ENCODE measurements at places on chromosomes 11 and 22.

- no peak for DNase-seq
Observed at GRCh38 chr11:83051760-83052671, 19.7 kb downstream of the RAB30 start.

DNA sequence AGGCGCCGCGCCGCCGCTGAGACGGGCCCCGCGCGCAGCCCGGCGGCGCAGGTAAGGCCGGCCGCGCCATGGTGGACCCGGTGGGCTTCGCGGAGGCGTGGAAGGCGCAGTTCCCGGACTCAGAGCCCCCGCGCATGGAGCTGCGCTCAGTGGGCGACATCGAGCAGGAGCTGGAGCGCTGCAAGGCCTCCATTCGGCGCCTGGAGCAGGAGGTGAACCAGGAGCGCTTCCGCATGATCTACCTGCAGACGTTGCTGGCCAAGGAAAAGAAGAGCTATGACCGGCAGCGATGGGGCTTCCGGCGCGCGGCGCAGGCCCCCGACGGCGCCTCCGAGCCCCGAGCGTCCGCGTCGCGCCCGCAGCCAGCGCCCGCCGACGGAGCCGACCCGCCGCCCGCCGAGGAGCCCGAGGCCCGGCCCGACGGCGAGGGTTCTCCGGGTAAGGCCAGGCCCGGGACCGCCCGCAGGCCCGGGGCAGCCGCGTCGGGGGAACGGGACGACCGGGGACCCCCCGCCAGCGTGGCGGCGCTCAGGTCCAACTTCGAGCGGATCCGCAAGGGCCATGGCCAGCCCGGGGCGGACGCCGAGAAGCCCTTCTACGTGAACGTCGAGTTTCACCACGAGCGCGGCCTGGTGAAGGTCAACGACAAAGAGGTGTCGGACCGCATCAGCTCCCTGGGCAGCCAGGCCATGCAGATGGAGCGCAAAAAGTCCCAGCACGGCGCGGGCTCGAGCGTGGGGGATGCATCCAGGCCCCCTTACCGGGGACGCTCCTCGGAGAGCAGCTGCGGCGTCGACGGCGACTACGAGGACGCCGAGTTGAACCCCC lies 798 bp downstream of the BCR start:
- DNase-seq: no peak

GRCh38 chr11:29490938-29491337 lies 525.9 kb downstream of the KCNA4 start:
- no peak for DNase-seq

- no peak for DNase-seq
Observed at GRCh38 chr22:19477321-19478044, 1.5 kb downstream of the UFD1 start.

DNA sequence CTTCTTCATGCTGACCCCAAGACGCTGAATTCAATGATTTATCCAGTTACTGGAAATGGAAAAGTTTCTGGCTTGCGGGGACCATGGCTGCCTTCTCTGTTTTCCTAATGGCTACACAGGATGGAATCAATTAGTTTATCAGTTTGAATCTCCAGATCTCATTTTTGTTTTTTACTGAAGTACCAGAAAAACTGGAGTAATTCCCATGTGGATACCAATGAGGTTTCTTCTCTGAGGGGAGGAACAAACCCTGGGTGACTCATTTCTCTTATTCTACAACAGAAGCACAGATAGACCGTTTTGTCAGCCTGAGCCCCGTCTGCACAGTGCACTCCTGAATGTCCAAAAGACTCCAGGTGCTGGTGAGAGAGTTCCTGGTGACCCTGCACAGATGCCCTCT lies 3.4 kb downstream of the ZNF195 start:
- no peak for DNase-seq

DNA sequence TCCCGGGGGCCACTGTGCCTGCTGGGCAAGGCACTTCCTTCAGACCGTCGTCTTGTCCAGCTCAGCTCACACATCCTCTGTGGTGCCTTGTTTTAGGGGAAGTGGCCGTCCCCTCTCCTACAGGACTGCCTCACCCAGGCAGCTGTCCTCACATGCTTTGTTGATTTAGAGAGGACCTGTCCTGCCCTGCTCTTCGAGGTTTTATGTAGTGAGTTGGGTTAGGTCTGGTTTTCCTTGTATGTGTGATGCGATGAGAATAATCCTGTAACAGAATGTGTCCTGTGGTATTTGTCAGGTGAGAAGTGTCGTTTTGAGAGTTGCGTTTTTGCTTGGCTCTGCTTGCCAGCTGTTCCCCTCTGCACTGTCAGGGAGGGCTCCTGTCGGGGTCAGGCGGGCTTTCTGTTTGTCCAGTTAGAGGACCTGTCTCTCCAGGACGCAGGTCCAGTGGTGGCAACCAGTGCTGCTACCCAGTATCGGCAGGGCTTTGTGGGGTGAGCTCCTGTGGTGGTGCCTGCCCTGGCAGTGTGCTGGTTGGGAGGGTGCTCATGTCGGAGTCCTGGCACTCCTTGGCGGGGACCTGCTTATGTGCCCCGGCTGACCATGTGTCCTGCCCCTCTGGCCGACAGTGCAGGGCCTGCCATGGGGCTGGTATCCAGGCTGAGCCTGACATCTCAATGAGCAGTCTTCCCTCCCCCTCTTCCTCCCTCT lies 41.3 kb downstream of the MUC6 start:
- no peak for DNase-seq

GRCh38 chr11:78432956-78433355 lies 15.3 kb upstream of the GAB2 start:
- DNase-seq: no peak

DNA sequence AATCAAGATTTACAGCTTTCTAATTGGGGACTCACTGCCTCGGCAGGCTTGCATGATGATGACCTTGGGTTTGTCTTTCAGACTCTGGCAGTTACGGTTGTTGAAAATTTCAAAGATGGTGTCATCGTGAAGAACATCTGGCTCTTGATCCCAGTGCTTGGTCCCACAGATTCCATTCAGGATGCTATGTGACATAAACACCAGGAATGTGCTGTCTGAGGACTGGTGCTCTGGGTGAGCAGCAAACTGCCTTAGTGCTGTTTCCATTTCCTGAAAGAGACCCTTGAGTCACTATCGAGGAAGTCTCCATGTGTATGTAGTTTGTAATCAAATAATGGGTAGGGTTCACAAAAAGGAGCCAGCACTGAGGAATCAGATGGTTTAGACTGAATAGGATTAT lies 7.1 kb downstream of the CASP12 start:
- DNase-seq: no peak
